Hematopoietic multipotent progenitor cell treated with erythropoietin and hydrocortisone succinate and interleukin-3 and kit ligand, for 8 days (in vitro differentiated cells): ENCODE measurements at places on chromosomes 2 and 18.

DNA sequence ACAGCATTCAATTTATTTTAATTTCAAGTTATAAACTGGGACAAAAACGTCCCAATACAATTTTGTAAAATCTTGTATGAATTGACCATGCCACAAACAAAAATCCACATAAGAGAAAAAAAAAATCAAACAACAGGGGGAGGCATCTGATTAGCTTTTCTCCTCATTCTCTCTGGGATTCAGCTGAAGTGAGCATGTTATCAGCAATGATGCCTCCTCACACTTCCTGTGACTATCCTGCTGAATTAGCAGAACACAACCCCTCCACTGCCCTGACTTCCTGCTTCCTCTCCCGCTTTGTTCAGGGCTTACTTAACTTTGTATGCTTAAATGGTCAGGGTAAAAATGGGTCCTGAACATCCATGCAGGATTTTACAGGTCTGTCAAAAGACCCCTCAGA is 132.2 kb upstream of the ITGB6 start:
- DNase-seq: peak; percentile 70

GRCh38 chr18:70289351-70290312 is 787 bp downstream of the SOCS6 start:
- DNase-seq: peak; percentile 21

GRCh38 chr2:104969564-104969963 is 68.3 kb upstream of the MRPS9 start:
- no peak for DNase-seq

DNA sequence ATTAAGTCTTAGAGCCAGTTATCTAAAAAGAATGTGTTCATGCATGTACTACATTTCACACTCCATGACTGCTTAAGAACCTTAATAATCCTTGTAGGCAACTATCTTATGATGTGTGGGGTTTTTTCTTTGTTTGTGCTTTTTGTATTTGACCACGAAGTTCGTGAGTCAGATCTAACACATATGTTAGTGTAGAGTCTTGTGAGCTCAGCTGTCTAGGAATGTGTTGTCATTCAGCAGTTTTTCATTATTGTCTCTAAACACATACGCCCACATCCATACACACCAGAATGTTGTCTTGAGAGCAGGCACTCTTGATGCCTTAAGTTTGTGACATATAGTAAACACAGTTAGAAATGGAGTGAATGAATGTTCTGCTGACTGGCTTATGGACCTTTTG is 38.4 kb downstream of the CAB39 start:
- no peak for DNase-seq

DNA sequence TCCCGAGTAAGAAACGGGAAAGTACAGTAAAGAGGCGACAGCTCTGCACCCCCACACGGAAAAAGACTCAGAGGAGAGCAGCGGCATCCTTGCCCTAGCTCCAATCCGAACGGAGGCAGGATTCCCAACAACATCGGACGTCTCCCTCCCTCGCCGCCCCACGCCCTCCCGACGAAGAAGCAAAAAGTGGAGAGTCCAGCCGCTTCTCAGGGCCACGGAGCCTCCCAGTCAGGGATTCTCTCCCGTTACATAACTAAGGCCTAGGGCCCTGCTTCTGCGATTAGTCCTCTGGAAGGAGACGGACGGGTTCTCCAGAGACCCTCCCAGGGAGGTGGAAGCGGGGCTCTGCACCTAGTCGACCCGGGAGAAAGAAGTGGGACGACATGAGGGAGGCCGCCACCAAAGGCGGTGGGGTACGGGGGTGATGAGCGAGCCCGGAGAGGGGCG is 587 bp downstream of the SUMO1 start:
- DNase-seq: peak; percentile 39

- no peak for DNase-seq
Observed at GRCh38 chr2:67798541-67799160, 264.2 kb downstream of the C1D start.

GRCh38 chr2:170310876-170311502 is 133.0 kb downstream of the MYO3B start:
- DNase-seq: no peak

- DNase-seq: no peak
Observed at GRCh38 chr2:230957756-230958391, 32.8 kb upstream of the GPR55 start.

- no peak for DNase-seq
Observed at GRCh38 chr2:54524226-54524991, 68.3 kb downstream of the SPTBN1 start.

- no peak for DNase-seq
Observed at GRCh38 chr2:60710707-60711106, 45.4 kb upstream of the PAPOLG start.

- peak; percentile 28 for DNase-seq
Observed at GRCh38 chr2:119480718-119481142, 43.6 kb downstream of the SCTR start.

GRCh38 chr2:166068981-166069380 is 58.8 kb downstream of the SCN1A start:
- DNase-seq: no peak

DNA sequence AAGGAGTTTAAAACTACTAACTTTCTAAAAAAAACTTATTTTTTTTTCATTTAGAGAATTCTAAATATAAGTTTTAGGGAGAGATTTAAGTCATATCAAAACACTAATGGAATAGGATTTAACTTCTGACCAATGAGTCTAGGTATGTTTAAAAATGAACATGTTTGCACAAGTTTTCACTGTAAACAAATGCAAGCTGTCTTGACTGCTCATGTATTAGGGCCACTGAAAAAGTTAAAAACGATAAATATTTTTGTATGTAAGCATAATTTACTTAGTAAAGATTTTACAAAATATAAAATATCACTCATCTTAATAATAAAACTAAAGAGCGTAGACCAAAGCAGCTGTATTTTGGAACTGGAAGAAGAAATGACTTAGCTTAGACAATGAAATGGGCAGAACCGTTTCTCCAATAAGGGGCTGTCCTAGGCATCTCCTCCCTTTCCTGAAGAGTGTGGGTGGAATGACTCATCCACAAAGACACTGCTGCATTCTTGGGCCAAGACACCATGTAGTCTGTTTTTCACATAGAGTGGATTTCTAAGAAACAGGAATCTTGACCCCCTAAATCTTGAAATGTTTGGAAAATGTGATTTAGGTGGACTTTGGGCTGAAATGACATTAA is 118.8 kb downstream of the MEP1B start:
- DNase-seq: peak; percentile 2

GRCh38 chr2:64535024-64535423 is 10.9 kb downstream of the AFTPH start:
- no peak for DNase-seq

- no peak for DNase-seq
Observed at GRCh38 chr18:69736730-69737129, 210.9 kb downstream of the CD226 start.

DNA sequence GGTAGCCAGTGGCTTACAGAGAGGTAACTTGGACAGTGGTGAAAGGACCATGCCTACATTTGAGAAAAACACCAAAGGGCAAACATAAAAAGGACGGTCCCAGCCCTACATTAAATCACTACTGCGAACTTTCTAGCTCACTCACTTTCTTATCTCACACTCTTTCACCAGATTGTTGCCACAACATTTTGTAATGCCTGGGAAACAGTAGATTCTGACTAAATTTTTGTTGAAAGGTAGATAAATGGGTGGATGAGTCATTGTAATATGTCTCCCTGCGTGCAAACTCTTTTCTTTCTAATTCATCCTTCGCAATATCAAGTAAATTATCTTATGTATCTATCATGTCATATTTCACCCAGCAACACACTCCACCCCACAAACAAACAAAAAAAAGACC is 192.2 kb downstream of the IRS1 start:
- no peak for DNase-seq

GRCh38 chr2:67865917-67866316 is 196.9 kb downstream of the C1D start:
- no peak for DNase-seq

DNA sequence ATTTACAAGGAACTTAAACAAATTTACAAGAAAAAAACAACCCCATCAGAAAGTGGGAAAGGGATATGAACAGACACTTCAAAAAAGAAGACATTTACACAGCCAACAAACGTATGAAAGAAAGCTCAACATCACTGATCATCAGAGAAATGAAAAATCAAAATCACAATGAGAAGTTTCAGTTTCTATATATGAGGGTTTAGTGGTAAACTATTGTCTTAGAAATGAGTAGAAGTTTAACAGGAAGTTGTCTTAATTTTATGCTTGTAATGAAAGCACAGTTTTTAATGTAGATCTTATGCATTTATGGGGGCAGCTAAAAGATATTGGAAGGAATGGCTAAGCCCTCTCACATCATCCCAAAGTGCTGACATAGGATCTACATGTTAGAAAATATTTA is 325.4 kb downstream of the ERBB4 start:
- DNase-seq: no peak

GRCh38 chr2:219661197-219661954 is 33.9 kb downstream of the SLC4A3 start:
- peak; percentile 60 for DNase-seq
